ENCODE measurements at places on chromosomes 7 and 10.

GRCh38 chr10:60604342-60604741 is 173.9 kb upstream of the CDK1 start:
- no peak for DNase-seq

GRCh38 chr7:23598296-23598695 is 1.1 kb downstream of the CCDC126 start:
- DNase-seq = no peak

- DNase-seq = no peak
Observed at GRCh38 chr7:23218196-23218595, 28.4 kb upstream of the GPNMB start.

GRCh38 chr7:136652635-136653370 is 215.6 kb upstream of the CHRM2 start:
- peak; percentile 14 for DNase-seq

GRCh38 chr10:3222068-3222467 is 49.5 kb upstream of the PITRM1 start:
- peak; percentile 49 for DNase-seq

GRCh38 chr10:103473261-103473671 is 5.8 kb downstream of the CALHM3 start:
- no peak for DNase-seq

- no peak for DNase-seq
Observed at GRCh38 chr7:157895520-157896375, 558.9 kb downstream of the DNAJB6 start.

DNA sequence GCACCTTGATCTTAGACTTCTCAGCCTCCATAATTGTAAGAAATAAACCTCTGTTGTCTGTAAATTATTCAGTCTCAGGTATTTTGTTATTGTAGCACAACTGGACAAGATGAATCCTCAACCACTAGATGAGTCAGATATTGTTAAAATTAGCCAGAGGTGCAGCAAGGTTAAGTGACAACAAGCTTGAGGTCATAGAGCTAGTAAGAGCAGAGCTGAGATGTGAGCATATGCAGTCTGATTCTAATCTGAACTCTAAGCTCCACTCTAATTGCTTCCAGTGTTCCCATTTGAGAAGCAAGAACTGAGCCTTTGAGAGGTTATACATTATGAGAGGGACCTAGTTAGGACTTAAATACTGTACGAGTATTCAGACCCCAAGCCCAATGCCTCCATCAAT is 93.1 kb downstream of the FZD1 start:
- DNase-seq = peak; percentile 30

DNA sequence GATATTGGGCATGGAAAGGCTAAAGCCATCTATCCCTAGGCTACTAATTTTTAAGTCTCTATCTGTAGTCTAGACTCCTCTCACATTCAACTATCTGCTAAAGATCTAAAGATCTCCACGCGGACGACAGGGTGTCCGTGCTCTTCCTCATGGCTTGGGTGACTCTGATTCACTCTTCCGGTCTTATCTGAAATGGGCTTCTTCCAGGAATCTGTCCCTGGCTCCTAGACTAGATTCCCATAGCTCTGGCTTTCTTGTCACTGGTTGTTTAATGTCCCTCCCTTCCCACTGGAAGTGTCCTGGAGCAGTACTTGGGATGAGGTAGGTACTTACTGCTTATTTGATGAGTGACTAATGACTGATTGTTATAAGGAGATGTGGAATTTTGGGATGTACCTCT is 62.0 kb upstream of the PODXL start:
- no peak for DNase-seq

DNA sequence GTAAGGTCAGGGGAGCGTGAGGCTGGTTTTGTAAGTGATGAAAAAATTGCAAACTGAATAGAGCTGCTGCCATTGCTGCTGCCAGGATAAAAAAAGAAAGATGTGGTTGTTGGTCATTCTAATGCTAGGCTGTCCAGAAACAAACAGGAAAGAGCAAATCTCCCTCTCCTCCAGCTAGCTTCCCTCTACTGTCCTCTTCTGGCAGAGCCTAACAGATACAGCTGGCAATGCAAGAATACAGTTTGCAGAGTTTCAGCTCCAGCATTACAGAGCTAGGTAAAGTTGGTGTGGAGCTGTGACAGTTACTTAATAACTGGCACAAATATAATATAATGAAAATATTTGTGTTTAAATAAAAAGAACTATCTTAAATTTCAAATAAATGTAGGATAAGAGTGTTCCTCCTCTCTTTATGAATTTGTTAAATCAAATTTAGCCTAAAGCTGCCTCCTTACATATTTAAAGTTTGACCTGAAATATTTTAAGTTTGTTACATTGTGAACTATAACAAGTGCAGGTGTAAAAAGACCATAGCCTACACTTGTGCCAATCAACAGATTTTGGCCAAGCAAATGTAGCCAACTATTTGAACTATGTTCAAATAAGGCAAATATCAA is 407.7 kb downstream of the SH2D4B start:
- no peak for DNase-seq

DNA sequence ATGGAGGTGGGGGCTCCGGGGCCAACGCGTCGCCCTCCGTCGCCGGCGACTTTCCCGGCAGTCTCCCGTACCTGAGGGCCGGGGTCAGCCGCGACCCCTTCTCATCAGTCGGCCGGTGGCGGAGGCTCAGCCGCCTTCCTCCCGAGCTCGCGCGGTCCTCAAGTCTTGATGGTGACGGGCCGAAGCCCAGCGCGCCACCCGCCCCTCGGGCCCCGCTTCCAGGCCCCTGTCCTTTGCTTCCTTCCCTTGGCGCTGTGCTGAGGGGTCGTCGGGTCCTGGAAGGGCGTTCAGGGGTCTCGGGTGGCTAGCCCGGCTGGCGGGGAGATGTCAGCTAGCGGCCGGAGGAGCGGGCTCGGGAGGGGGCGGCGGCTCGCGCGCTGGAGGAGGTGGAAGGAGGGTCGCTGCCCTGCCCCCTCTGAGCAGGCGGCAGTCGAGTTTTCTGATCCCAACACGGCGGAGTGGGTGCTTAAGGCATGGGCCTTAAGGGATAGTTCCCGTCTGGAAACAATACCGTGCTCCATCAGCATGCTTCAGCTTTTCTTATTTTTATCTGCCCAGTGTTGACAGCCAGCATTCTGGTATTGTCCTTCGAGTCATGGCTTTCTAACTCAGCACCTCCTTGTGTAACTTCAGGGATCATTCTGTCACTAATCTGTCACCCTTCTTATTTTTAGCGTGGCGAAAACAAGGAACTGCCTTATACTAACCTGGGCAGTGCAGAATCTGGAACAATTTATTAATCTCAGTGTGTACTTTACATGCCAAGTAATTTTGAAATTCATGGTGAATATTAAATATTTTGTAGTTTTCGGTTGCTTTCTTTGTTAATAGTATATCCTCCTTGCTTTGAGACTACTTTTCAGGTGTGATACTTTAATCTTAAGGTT is 748 bp downstream of the PHTF2 start:
- DNase-seq = peak; percentile 40

DNA sequence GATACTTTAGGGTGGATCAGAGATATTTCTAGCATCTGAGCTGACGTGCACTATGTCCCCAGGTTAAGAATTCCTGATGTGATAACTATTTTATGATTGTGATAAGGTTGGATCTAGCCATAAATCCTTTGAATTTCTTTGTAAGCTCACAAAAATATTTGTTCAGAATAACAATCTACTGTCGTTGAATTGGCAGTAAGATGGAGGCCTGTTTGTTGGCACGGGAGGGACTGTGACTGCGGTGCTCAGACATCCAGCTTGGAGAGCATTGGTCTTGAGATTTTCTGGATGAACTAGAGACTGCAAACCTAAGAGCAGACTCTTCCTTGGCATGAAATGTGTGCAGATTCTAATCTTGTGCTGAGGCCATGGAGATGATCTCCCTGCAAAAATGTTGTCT is 131.1 kb downstream of the LRRC4 start:
- DNase-seq = no peak

DNA sequence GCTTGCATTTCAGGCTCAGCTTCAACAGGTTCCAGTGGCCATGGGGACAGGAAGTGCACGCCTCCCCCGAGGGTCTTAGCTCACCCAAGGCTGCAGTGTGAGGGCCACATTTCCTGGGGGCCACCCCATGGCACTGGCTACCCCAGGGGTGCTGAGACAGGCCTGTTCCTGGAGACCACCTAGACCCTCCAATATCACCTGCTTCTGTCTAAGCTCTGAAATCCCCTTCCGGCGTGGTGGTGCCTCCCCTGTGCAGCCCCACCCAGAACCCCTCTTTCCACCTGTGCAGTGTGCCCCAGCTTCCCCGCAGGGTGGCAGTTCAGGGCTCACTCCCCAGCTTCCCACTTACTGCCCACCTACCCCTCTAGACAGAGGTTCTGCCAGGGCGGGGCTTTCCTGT is 83.1 kb downstream of the ADARB2 start:
- DNase-seq = no peak

- no peak for DNase-seq
Observed at GRCh38 chr7:141462958-141463357, 88.3 kb upstream of the AGK start.

DNA sequence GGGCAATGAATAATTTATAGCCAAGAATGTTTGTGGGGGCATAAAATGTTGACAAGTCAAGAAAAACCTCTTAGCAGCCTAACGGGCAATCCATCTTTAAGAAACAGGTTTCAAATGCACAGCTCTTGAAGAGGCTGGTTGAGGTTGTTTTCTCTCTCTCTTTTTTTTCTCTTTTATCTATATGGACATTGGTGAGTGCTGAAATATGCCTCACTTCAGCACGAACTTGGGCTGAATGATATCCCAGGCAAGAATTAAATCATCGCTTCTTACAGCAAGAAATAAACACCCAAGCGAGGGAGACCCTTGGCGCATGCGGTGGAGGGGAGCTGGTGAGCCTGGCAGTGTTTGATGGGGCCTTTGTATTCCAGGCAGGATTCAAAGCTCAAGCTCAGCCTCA is 160.9 kb downstream of the OAT start:
- no peak for DNase-seq

DNA sequence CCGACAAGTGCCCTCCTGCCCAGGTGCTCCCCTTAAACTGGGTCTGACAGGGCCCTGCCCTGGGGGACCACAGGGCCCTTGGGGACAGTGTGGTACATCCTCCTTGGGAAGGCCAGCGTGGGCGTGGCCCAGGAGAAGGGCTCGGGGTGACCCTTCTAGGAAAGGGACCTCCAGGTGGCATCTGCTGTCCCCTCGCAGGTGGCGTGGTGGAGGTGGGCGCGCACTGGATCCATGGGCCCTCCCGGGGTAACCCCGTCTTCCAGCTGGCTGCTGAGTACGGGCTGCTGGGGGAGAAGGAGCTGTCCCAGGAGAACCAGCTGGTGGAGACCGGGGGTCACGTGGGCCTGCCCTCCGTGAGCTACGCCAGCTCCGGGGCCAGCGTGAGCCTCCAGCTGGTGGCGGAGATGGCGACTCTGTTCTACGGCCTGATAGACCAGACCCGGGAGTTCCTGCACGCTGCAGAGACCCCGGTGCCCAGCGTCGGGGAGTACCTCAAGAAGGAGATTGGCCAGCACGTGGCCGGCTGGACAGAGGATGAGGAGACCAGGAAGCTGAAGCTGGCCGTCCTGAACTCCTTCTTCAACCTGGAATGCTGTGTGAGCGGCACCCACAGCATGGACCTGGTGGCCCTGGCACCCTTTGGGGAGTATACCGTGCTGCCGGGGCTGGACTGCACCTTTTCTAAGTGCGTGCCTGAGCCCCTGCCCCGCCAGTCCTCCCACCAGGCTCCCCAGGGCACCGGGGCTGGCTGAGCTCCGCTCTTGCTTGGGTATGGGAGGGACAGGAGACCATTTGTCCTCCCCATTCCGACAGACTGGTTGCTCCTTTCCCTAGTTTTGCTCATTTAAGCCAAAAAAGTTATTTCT is 972 bp downstream of the PAOX start:
- no peak for DNase-seq

DNA sequence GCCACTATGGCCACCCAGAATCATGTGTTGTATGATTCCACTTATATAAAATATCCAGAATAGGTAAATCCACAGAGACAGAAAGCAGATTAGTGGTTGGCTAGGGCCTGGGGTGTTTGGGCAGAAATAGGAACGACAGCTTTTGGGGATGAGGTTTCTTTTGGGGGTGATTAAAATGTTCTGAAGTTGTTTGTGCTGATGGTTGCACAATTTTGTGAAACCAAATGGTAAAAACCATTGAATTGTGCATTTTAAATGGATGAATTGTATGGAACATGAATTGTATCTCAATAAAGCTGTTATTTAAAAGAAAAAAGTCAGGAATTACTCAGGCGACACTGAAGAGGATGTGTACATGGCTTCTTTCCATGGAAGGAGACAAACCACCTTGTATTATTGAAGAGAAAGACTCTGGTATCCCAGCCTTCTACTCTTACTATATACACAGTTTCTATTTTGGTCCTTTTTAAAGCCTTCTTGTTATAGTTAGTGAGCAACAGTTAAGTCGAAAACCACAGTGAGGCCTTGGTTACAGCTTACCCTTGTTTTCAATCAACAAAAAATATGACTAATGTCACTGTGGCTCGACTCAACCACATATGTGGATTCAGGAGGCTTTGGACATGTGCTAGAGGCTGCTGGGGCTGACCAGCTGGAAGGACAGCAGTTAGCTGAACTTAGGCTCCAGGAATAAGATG is 57.1 kb upstream of the KMT2E start:
- DNase-seq = peak; percentile 89

DNA sequence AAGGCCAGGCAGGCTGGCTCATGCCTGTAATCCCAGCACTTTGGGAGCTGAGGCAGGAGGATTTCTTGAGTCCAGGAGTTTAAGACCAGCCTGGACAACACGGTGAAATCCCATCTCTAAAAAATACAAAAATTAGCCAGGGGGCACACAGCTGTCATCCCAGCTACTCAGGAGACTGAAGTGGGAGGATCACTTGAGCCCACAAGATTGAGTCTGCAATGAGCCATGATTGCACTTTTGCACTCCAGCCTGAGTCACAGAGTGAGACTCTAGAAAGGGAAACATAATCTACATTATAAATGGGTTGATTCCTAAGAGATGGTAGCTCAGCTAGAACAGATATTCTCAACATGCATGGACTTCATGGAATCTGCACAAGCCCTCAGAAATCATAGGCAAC is 6.3 kb upstream of the LIPF start:
- peak; percentile 72 for DNase-seq

- DNase-seq = peak; percentile 39
Observed at GRCh38 chr10:35236739-35237138, 99.6 kb upstream of the CCNY start.

- peak; percentile 62 for DNase-seq
Observed at GRCh38 chr7:28996836-28997235, 38.7 kb upstream of the TRIL start.

DNA sequence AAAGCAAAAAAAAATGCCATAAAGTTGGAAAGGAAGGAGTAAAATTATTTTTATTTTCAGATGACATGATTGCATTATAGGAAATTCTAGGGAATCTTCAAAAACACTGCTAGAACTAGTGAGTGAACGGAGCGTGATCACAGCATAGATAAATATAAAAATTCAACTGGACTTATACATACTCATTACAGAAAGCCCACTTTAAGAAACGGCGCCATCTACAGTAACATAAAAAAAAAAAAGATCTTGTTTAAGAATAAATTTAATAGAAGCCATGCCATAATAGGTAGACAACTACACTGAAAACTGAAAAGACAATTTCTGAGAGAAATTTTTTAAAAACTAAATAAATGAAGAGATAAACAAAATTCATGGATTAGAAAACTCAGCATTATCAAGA is 623.1 kb upstream of the MGMT start:
- peak; percentile 9 for DNase-seq

Data from fibroblast of skin of right biceps (primary cell).